Activated CD8-positive, alpha-beta T cell treated with anti-CD3 and anti-CD28 coated beads, Interleukin-2, amount 10 ng/mL, durations not matched to agents 7 days and 5 days (primary cell): ENCODE measurements at places on chromosomes 5 and 9. TPM values are rescaled to one million over a fixed set of nuclear protein-coding genes. Genes with fewer than 3 reads are reported as not detected.

PCDHB15 gene
- not detected for total RNA-seq

SLC36A2 gene
- not detected for total RNA-seq

TIMD4 gene
- 4.0 TPM for total RNA-seq

PAPPA gene
- total RNA-seq, result not detected

ARL15 gene
- total RNA-seq, result 10.6 TPM

TMEM215 gene
- total RNA-seq, result not detected
